ENCODE measurements at places on chromosomes 12 and 14.

- DNase-seq = no peak
These were observed 118.9 kb downstream of the ADGRD1 start for GRCh38 chr12:131072451-131073230.

DNA sequence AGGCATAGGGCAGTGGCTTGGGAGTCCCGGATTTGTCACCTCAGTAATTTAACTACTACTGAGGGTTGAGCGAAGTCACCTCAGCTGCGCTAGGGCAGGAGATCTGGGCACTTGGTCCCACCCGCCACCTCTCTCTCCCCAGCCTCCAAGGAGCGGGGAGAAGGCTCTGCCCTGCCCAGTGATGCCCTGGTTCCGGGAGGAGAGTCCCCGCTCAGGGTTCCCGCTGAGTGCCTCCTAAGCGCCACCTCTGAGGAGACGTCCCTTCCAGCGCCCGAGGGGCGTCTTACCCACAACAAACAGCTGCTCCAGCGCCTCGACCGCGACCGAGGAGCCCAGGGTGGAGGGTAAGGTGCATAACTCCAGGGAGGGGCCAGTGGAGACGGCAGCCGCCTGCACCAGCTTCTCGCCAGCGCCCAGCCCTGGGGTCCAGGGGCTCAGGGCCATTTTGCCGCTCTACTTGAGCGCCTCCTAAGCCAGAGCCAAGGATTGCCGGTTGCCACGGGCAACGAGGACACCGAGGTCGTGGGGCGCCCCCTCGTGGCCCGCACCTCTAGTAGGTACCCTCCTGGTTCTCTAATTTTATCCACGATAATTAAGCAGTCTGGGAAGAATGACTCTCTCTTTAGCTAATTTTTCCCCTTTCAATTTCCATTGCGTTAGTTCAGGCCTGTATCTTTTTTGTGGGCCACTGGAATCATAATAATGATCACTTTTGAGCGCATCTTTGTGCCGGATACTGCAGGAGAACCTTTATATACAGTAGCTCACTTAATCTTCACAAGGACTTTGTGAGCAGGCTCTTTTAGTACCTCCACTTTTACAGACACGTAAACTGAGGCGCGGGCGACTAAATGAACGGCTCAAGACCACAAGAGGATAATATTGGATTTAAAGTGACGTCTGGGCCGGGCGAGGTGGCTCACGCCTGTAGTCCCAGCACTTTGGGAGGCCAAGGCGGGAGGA lies at the start of gene CCDC175:
Gene CCDC175, minus strand, starts transcription at position 481 of the 963 bp plus-strand sequence. Its CDS starts 37 bp downstream, at position 444.
- peak; percentile 51 for DNase-seq

- peak; percentile 67 for DNase-seq
These were observed 11.7 kb upstream of the INF2 start for GRCh38 chr14:104677512-104678332.

GRCh38 chr14:38385836-38386235 lies 129.9 kb upstream of the CLEC14A start:
- DNase-seq = no peak

- no peak for DNase-seq
These were observed 184.8 kb downstream of the ETV6 start for GRCh38 chr12:11834104-11834812.

DNA sequence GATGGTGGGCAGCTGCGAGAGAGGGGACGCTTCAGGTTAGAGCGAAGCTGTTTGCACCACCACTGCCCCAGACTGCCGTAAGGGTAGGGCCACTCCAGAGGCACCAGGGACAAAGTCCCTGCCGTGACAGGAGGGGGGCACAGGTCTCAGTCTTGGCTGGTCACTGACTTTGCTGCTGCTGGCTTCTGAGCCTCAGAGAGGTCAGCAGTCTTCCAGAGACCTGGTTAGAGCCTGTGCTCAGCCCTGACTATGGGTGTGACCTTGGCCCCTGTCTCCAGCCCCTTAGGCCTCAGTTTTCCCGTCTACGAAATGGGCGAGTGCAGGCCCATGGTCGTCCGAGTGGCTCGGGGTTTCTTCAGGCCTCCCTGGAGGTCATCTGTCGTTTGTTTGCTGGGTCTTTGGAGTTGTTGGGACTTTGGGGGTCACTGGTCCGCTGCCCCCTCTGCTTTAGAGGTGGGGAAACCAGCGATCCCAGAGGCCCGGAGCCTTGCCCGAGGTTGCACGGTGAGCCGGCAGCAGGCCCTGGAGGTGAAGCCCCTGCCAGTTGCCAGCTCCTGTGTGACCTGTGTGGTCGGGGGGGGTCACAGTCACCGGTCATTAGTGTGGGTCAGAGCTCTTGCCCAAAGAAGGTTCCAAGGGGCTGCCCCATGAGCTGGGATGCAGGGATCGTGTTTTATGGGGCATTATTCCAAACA lies 15.3 kb downstream of the MEG3 start:
- no peak for DNase-seq

DNA sequence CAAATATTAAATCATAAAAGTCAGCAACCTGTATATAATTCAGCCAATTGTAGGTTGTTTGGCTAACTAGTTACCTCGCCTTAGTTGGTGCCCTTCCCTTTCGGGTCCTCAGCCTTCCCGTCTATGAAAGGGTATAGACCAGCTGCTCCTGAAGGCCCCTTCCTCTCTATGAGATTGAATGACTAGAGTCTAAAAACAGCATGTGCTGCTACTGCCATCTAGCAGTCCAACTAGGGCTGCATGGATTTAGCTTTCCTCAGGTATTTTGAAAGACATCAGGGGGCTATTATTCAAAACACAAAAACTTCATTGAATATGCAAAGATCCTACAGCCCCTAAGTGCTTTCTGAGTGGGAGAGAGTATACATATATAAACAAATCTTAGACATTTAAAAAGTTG lies 37.0 kb upstream of the TMEM263 start:
- no peak for DNase-seq

- DNase-seq = no peak
These were observed 948.2 kb downstream of the BCL11B start for GRCh38 chr14:98323836-98324235.

DNA sequence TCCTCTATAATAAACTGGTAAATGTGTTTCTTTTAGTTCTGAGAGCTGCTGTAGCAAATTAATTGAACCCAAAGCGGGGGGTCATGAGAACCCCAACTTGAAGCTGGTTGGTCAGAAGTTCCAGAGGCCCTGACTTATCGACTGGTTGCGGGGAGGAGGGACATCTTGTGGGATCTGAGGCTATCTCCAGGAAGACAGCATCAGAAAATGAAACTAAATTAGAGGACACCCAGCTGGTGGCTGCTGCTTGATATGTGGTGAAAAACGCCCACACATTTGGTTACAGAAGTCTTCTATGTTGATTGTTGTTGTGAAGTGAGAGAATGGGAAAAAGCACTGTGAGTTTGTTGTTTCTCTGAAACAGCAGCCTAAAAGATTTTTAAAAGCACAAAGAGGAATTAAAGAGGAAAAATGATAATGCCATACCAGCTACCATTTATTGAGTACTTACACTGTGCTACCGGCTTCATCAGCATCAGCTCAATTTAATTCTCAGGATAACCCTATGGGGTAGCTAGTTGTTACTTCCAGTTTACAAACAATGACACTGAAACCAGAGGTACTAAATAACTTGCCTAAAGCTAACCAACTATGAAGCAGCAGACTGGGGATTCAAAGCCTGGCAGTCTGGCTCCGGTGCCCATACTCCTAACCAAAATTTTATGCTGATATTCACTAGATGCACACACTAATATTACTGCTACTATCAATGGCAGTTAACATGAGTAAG lies 24.3 kb downstream of the DDX24 start:
- DNase-seq = no peak

DNA sequence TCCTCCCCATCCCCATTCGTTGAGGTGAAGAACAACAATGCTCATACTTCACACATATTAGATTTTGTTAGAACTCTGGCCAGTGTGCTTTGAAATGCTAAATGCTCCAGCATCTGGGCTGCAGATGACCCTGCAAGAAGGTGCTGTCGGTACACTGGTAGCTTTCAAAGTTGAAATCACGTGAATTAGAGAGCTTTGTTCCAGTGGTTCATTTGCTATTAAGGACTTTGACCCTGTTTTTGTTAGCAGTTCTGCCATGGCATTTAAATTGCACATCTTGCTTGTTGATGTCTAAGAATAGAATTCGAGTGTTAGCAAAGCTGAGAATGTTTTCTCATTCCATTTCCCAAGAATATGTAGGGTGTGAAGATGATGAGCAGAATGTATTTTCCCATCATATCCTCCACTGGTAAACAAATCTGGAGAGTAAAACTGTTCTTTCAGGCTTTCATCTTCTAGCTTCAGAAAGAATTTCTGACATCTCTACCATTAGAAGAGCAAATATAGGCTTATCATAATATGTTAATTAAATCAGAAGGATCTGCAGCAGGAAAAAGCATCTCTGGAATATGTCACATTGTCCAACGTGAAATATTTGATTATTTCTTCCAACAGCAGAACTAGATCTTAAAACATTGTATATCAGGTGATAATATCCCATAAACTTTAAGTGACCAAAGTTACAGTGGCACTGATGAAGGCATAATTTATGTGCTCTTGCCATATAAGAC lies 98.8 kb upstream of the PDE3A start:
- no peak for DNase-seq

DNA sequence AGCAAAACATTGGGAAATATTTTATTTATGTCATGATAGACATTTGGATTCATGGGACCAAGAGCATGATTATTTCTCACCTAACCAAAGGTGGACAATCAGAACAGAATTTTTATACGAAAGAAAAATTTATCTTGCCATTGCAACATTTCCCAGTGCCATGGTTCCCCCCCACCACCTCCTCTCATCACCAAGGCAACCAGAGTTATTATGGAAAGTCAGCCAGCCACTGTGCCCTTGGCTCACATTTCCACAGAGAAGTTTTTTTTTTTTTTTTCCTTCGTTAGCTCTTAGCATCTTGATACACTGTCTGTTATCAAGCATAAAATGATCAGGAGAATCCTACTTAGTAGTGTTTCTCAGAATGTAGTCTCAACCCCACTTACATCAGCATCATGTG lies 176.4 kb upstream of the TMTC1 start:
- DNase-seq = no peak

DNA sequence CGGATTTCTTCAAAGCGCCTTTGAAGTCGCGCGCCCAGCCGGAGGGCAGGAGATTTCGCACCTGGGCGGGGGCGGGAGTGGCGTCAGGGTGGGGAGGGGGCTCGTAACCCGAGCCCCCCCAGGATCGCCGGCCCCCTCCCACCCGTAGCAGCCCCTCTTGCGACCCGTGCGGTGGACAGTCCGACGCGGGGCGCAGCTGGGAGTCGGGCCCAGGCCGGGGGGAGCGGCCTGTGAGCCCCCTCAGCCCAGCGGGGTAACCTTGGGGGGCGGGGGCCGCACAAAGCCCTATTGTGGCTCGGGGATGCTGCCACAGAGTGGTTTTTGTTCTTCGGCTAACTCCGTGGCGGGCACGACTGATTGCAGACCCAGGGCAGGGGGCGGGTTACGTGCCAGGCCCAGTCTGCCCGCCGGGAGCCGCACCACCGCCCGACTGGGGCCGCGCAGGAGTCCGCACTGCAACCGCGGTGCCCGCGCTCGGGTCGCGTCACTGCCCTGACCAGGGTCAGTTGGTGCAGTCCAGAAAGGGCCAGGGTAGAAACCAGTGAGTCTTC lies 4.2 kb upstream of the AAAS start:
- DNase-seq = no peak

- DNase-seq = no peak
These were observed 163.4 kb downstream of the OTOGL start for GRCh38 chr12:80262771-80263170.

DNA sequence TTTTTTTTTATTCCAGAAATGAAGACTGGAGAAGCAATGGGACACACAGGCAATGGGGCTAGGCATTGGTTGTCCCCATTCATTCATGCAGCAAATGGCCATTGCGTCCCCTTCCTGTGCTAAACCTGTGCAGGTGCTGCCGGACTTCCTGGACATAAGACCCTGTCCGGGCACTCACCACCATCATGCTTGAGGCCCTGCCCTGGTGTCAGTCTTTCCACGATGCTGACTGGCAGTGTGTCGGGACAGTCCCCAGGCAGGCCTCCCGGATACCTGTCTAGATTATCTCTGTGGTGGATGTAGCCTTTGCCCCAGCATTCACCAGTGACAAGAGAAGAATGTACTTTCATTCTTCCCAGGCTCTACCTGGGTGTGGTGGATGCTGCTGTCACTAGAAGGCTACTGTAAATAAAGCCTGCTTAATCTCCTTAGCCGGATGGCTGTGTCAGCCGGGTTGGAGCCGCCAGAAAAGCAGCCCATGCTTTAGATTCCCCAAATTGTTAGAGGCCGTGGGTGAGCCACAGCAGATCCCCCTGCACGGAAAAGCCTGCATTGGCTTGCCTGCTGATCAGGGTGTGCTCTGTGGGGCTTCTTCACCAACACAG lies 94.5 kb upstream of the PARP11 start:
- DNase-seq = no peak

DNA sequence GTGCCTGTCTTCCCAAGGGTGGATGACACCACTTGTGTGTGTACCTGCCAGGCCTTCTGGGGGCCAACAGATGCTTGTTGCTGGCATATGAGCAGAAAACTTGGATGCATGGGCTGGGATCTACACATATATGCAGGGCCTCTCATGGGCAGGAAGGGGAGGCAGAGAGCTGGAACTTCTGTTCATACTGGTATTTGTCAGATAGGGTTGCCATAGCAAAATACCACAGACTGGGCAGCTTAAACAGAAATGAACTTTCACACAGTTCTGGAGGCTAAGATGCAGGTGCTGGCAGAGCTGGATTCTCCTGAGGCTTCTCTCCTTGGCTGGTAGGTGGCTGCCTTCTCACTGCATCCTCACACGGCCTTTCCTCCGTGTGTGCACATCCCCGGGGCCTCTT lies 121.8 kb downstream of the SUDS3 start:
- no peak for DNase-seq

DNA sequence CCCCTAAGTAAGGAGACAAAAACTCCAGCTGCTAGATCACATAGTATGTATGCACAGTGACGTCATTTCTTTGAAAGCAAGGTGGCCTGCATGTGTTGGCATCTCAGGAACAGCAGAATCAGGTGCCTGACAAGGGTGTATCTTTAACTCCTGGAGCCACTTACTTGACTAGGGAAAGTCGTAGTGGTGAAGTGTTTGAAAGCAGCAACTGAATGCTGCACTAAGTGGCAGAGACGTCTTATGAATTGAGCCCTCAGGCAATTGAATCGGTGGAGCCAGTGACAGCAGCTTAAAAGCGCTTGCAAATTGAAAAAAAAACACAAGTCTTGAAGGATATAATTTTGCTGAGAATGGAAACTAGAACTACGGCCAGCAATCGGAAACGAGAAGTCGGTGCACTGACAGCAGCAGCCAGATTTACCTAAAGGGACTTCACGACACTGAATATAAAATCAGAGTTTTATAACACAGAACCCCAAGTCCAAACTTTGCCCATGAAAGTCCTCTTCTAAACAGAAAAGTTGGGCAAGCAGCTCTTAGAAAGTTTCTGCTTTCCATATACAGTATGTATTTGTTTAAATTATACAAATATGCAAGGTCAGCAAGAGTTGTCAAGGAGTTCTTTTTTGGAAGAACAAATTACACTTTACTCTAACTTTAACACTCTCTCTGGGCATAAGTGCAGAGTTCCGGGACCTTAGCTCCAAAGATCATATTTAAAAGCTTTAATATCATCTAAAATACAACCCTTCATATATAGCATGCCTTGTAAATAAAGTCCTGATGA lies 1.1 kb downstream of the IGF1 start:
- no peak for DNase-seq

All from stimulated activated CD4-positive, alpha-beta T cell treated with anti-CD3 and anti-CD28 coated beads, TNF-alpha, amount 100 ng/mL, for 24 hours (primary cell).